Stimulated activated CD8-positive, alpha-beta memory T cell treated with anti-CD3 and anti-CD28 coated beads, Interleukin-12 subunit alpha, Interleukin-12 subunit beta, amount 100 ng/mL, for 1 hour (primary cell): ENCODE measurements at places on chromosomes 2 and 18.
A peak's percentile ranks its signal among the peaks of the same experiment; 100 is the strongest.

DNA sequence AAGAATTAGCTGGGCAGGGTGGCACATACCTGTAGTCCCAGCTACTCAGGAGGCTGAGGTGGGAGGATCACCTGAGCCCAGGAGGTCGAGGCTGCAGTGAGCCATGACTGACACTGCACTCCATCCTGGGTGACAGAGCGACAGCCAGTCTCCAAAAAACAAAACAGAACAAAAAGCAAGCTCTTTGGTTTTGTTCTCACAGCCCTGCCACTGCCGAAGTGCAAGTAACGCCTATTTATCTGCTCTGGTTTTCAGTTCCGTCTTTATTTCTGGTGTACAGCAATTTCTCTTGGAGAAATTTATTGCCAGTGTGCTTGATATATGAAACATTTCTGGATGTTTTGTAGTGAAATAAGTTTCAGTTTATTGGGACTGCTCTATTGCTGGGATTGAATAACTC, 61.9 kb downstream of the RAB10 start:
- DNase-seq = no peak

DNA sequence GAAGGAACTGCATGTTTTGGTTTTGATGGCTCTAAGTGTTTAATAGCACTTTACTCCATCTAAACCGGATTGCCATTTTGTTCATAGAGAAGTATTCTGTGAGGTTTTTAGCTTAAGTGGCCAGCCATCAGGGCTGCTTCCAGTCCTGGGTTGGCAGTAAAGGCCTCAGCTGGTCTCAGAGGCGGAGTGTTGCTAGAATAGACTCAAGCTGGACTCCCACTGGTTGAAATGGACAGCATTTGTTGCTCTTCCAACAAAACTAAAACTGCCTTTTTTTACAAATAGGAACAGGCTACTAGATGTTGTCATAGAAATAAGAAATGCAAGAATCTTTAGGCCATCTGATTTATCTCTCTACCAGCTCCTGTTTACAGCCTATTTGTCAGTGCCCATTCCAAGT, 126.4 kb downstream of the MAIP1 start:
- DNase-seq = no peak

GRCh38 chr2:68744366-68744912, 9.8 kb downstream of the ARHGAP25 start:
- no peak for DNase-seq

DNA sequence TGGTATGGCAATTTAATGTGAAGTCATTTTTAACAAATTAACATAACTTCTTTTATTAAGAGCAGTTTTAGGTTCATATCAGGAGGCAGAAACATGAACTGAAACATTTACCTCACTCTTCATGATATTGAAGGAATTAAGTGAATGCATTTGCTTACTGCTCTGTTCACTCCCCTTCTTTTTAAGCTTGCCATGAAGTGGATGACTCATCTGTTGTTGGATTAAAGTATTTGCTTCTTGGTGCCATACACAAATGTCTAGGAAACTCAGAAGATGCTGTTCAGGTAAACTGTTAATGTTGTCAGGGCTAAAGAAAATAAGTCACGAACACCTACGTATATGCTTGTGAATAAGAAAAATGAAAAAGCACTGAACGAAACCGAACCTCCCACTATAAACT, 10.2 kb upstream of the CABYR start:
- no peak for DNase-seq

GRCh38 chr2:71157124-71157793, 26.8 kb downstream of the MPHOSPH10 start:
- DNase-seq = peak; percentile 39

- peak; percentile 41 for DNase-seq
Measured at GRCh38 chr2:230793572-230794359, 71.0 kb upstream of the ITM2C start.

DNA sequence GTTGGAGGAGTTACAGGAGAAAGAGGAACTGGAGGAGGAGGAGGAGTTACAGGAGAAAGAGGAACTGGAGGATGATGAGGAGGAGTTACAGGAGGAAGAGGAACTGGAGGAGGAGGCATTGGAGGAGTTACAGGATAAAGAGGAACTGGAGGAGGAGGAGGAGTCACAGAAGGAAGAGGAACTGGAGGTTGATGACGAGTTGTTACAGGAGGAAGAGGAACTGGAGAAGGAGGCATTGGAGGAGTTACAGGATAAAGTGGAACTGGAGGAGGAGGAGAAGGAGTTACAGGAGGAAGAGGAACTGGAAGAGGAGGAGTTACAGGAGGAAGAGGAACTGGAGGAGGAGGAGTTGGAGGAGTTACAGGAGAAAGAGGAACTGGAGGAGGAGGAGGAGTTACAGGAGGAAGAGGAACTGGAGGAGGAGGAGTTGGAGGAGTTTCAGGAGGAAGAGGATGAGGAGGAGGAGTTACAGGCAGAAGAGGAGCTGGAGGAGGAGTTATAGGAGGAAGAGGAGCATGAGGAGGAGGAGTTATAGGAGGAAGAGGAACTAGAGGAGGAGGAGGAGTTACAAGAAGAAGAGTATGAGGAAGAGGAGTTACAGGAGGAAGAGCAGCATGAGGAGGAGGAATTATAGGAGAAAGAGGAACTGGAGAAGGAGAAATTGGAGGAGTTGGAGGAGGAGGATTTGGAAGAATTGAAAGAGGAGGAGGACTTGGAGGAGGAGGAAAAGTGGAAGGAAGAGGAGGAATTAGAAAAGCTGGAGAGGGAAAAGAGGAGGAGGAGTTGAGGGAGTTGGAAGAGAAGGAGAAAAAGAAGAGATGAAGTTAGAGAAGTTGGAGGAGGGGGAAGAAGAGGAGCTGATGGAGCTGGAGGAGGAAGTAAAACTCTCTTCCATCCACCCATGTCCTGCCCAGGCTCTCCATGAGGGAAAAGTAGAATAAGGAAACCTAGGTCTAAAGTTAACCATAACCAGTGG, 37.2 kb downstream of the CLASP1 start:
- DNase-seq = no peak

DNA sequence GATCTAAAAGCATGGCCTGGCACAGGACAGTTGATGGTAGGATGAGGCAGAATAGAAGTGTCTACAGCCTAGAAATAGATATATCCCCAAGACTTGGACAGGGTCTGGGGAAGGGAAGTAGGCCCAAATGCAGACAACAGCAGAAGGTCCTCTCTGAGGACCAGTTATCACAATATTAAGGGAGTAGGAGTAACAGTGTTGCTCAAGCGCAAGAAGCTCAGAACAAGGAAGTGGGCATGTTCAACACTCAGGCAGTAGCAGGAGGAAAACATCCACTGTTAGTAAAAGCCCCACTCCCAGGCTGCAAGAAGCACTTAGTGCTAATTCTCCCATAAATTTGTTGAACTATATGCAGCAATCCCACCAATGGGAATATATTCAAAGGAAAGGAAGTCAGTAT, 314.7 kb downstream of the METTL4 start:
- DNase-seq = no peak

GRCh38 chr2:57204364-57204763, 842.2 kb upstream of the VRK2 start:
- DNase-seq = no peak

- DNase-seq = peak; percentile 9
Measured at GRCh38 chr2:32357318-32358110, 691 bp downstream of the BIRC6 start.

- no peak for DNase-seq
Measured at GRCh38 chr2:135151615-135152014, 99.5 kb downstream of the RAB3GAP1 start.

- DNase-seq = no peak
Measured at GRCh38 chr2:140257692-140258300, 1477.6 kb upstream of the NXPH2 start.

GRCh38 chr2:124151691-124152090, 126.6 kb downstream of the CNTNAP5 start:
- DNase-seq = no peak

DNA sequence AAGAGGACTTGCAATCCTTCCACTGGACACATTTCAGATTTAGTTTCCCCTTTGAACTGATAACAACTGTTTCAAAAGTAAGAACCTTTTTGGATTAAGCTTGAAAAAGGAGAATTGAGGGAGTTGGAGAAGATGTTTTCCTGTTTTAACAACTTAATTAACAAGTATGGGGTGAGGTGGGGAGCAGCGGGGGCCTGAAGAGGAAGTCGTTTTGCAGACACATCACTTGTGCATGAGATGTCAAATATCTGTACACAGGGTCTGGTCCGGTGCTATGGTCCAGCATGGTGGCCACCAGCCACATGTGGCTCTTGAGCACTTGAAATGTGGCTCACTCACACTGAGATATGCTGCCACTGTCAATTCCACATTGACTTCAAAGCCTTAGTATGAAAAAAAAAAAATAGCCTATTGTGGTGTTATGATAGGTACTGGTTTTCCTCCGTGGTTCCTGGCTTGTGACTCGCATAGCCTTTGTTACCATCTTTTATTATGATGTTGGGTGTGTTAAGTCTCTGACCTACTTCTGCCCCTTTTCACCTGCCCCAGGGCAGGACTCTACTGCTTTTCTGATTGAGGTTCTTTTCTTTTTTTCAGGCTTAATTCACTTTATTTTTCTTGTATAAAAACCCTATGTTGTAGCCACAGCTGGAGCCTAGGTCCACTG, 205.5 kb downstream of the BCL2 start:
- DNase-seq = no peak

- DNase-seq = no peak
Measured at GRCh38 chr2:172833898-172834297, 98.3 kb downstream of the RAPGEF4 start.
